ENCODE measurements at places on chromosomes 6 and 20.

GRCh38 chr20:60984666-60985065, 267.4 kb upstream of the CDH4 start:
- DNase-seq, result no peak

GRCh38 chr20:64042054-64042781, 6.2 kb downstream of the C20orf204 start:
- DNase-seq, result no peak

- peak; percentile 51 for DNase-seq
These were observed 893 bp downstream of the POLR1H start for GRCh38 chr6:30061858-30062458.

DNA sequence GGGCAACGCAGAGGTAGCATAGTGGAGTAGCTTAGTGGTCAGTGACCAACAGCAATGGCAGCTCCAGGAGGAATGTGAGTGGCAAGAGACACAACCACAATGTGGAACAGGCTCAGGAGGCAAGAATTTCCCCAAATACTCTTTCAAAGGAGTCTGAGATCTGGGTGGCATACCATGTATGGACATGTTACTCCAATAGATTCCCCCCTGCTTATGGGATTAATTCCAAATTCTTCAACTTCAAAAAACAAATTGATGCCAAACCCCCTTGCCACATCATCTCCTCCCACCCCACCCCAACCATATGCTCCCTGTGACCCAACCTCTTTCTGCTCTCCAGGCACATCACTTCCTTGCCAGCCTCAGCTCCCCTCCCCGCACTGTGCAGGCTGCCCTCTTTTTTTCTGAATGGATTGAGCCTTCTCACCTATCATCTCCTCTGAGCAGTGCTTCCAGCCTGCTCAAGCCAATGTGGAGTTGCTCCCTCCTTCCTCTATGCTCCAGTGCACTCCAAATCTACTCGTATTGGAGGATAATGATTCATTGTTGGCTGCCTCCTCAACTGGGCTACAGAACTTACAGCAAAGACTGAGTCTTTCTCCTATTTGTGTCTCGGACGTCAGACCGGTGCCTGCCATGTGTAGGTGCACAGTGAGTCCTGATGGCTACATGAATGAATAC, 93.0 kb upstream of the CEP85L start:
- DNase-seq, result peak; percentile 30

GRCh38 chr20:64211874-64212658, 43.5 kb upstream of the PCMTD2 start:
- no peak for DNase-seq

DNA sequence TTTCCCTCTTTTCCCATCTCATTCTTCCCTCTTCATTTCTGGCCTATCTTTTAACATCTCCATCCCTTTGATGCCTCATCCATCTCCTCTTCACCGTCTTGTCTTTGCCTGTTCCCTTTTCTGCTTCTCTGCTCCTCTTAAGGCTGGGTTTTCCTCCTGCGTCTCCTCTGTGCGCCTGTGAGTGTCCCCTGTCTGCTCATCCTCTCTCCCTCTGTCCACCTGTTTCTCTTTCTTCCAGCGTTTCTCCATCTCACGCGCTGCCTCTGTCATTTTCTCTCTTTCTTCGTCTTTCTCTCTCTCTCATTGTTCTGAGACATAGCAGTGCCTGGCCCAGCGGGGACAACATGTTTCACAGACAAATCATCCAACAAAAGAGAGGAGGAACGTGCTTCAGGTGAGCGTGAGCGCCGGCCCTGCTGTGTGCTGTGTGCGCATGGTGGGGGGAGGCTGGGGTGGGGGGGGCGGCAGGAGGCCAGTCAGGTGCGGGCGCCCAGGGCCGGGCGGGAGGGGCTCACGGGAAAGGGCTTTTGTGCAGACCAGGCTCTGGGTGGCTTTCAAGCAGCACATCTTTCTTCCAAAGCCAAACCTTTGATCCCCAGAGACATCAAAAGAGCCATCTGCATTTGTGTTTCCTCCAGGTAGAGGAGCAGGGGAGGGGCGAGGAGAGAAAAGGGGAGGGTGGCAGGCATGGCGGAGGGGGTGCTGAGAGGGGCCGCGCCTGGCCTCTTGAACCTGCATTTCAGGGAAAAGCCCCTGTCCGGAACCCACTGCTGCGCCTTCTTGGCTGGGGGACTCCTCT, 121.3 kb downstream of the VEGFA start:
- no peak for DNase-seq

DNA sequence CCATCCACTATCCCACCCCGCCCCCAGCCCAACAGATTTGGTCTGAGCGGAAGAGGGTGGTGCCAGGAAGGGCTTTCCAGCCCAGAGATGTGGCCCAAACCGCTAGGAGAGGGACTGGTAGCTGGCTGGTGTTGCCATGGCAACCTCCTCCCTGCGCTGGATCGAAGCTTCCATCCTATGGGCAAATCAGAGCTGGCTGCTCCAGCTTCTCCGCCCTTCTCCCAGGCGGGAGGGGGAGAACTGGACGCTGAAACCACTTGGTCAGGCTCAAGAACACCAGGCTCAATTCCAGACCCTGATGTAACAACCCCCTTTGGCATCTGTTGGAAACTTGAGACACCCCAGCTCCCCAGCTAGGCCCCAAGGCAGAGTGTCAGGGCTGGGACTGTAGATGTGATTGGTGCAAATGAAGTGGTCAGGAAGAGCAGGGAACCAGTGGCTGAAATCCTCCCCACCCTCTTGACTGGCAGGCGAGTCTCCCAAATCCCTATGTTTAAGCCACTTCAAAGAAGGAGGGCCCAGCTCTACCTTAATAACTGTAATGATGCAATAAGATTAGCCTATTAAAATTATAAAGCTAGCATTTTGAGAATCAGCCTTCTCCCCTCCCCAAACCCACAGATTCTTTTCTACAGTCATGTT, 4.2 kb downstream of the RIMS4 start:
- peak; percentile 88 for DNase-seq

- DNase-seq, result no peak
These were observed 2.5 kb upstream of the FOXQ1 start for GRCh38 chr6:1309366-1309765.

GRCh38 chr6:26486358-26486757, 13.7 kb upstream of the BTN1A1 start:
- no peak for DNase-seq

GRCh38 chr20:34971561-34972235, 16.0 kb downstream of the MYH7B start:
- DNase-seq, result no peak

DNA sequence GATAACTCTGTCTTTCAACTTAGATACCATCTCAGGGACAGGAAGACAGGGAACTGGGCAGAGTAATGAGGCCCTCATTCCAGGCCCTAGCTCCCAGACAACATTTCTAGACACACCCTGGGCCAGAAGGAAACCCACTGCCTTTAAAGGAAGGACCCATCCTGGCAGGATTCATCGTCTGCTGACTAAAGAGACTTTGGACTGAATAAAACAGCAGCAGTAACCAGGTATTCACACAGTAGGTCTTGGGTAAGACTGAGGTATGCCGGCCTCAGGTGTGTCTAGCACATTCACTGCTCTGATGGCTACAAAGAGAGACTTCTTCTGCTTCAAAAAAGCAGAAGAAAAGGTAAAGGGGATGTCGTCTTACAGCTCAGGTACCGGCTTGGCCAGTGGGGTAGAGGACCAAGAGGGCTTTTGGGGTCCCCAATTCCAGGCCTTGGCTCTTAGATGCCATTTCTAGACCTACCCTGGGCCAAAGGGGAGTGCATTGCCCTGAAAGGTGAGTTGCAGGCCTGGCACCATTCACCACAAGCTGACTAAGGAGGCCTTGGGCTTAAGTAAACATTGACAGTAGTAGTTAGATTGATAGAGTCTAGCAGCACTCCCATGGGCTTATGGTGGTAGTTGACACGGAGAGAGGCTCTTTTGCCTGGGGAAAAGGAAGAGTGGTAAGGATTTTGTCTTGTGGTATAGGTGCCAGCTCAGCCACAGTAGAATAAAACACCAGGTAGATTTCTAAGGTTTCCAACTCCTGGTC, 13.4 kb downstream of the SNX14 start:
- DNase-seq, result no peak

DNA sequence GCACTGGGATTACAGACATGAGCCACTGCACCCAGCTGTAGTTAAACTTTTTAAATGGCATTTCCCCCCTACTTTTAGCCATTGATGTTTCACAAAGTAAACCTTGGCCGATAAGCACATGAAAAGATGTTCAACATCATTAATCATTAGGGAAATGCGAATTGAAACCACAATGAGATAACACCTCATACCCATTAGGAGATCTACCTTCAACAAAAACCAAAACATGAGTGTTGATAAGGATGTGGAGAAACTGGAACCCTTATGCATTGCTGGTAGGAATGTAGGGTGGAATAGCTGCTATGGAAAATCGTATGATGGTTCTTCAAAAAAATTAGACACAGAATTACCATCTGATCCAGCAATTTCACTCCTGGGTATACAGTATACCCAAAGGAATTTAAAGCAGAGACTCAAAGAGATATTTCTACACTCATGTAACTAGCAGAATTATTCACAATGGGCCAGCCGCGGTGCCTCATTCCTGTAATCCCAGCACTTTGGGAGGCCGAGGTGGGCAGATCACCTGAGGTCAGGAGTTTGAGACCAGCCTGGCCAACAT, 286.5 kb upstream of the JARID2 start:
- DNase-seq, result no peak

DNA sequence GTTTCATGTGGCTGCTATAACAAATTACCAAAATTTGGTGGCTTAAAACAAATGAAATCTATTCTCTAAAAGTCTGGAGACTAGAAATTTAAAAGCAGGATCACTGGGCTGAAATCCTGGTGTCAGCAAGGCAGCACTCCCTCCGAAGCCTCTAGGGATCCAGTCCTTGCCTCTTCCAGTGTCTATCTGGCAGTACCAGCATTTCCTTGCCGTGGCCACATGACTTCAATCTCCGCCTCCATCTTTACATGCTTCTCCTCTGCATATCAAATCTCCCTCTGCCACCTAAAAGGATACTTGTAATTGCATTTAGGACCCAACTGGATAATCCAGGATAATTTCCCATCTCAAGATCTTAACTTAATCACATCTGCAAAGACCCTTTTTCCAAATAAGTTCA, 30.2 kb downstream of the ARHGAP18 start:
- DNase-seq, result no peak

GRCh38 chr6:161721511-161721910, 447.6 kb upstream of the AGPAT4 start:
- DNase-seq, result no peak

DNA sequence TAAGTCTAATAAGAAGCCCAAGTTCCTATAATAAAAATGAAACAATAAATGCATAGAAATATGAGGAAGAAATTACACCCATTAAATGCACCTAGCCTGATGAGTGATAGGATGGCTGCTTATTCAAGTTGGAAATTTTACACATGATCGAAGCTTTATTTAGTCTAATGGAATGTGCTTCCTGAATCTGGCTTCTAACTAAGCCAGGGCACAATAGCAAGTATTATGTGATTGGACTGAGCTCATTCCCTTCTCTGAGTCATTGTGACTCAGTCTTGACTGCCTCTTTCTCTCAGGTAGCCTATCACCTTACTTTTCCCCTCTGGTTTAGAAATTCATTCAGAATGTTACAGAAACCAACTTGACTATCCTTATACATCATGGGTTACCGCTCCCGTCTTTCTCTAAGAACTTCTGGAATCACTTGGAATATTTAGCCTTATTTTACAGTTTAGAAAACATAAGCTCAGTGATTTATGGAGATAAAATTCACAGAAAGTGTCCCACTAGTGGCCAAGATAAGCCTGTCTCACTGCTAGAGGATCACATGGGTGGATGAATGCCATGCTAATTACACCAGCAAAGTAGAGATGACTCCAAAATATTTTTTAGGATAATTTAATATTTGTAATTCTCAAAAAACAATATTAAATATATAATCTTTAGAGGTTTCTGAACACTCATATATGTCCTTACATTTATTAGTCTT, 505.3 kb upstream of the JAG1 start:
- DNase-seq, result no peak
